Suppressor macrophage (primary cell): ENCODE measurements at places on chromosomes 2 and 18.
A peak's percentile ranks its signal among the peaks of the same experiment; 100 is the strongest.

DNA sequence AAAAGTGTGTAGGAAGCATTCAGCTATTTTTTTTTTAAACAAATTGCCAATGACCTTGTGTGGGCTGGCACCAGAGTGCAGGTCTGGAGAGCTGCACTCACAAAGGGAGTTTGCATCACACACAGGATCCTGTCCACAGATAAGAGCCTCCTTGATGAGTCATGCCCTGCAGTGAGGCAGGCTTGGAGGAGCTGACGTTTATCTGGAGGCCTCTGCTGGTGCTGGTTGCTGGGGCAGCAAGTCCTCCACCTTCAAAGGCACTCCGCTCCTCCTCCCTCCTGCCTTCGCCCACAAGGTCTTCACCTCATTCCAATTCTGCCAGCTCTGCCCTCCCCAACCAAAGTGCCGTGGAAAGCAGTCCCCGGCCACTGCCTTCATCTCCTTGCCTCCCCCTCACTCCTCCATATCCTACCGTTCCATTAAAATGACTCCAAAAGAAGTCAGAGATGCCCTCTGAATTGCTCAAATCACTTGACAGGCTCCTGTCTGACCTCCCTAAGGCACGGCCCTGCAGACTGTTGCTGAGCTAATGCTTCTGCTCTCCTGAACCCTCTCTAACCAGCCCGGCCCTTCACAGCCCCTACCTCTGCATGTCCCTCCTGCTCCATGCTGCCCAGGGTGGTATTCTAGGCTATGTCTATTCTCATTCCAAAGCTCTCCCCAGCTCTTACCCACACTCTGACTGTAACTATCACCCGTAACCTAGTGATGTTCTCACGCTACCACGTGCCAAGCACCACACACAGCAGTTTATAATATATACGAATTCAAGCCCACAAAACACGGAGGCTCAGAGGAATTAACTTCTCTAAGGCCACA is 30.9 kb downstream of the LONRF2 start:
- peak; percentile 56 for DNase-seq

DNA sequence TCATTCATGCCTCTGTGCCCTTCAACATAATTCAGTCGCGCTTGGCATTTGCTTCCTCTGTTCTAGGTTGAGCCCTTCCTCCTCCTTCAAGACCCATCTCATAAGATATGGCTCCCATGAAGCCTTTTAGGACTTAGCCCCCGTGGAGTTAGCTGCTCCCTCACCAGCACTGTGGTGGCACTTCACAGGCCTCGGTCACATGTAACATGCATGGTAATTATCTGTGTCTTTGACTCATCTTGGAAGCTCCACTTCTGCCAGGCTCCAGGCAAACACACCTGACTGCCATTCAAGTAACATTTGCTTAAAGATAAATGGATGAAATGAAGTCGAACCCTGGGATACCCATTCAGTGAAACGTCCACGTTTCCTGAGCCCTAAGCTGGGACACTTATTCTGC is 484.7 kb downstream of the EIPR1 start:
- DNase-seq, result no peak

DNA sequence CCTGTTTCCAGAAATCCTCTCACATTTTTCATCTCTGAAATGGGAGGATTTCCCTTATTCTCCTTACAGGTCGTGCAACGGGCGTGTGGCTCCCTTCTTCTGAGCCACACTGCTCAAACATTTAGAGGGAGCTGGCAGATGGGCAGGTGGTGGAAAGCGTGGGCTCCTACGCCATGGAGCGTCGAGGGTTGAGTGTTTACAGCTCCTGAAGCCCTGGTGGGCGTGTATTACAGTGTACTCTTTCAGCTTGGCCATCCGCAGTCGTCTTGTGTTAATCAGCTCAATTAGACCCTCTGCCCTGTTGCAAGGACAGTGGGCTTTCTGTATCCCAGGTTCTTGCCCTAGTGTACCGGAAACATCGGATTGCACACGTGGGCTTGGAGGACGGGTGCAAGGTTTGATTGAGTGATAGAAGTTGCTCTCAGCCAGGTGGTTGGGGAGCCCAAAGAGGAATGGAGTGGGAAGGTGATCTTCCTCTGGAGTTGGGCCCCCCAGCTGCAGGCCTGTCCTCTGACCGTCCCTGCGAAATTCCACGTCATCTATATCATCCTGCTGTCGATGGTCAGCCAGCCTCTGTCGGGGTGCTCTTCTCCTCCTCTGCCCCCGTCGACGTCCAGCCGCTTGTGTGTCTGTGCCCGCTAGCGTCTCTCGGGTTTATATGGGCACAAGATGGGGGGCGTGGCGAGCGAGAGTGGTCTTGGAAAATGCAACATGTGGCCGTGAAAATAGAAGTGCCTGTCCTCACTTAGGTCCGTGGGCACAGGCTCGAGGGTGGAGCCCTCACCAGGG is 120.3 kb upstream of the DSEL start:
- no peak for DNase-seq

- DNase-seq, result peak; percentile 59
Observed at GRCh38 chr2:200305797-200306195, 697 bp upstream of the SPATS2L start.

DNA sequence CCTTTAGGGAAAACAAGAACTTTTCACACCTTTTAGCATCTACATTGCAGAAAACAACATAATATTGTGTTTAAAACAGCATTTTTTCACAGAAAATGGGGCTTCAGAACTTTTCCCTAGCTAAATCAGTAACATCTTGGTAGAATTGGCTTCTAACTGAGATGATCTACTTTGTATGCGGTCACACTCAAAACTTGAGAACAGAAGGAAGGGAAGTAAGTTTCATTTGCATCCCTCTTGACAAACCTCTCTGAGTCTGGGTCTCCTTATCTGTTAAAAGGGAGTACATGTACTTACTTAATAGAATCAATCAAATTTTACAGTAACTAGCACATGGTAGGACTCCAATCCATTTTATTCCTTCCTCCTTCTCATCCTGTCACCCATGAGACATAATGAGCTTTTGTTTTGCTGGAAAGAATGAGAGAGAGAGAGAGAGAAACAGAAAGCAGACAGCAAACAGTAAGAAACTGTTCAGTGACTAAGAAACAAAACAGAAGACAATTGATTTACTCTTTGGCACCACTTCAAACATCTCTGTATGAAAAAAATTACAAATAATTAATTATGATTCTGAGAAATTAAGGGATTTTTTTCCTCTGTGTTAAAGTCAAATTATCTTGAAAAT is 387.3 kb downstream of the SATB2 start:
- DNase-seq, result no peak

DNA sequence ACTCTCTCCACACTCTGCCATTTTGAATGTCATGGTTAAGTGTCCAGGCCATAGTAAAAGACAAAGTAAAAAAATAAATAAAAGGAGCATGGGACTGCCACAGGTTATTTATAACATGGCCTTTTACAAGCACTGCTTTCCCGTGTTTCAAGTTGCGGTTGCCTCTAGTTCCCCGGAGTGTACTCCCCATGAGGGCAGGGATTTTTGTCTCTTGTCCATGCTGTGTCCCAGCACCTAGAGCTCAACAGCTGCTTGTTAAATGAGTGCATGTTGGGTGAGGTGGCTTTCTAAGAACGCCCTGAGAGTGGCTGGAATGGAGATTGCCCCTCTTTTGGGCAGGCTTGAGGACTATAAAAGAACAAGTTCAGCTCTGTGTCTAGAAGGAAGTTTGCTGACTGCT is 8.4 kb downstream of the CAVIN2 start:
- DNase-seq, result no peak

GRCh38 chr2:118301248-118301647 is 213.0 kb downstream of the INSIG2 start:
- no peak for DNase-seq

DNA sequence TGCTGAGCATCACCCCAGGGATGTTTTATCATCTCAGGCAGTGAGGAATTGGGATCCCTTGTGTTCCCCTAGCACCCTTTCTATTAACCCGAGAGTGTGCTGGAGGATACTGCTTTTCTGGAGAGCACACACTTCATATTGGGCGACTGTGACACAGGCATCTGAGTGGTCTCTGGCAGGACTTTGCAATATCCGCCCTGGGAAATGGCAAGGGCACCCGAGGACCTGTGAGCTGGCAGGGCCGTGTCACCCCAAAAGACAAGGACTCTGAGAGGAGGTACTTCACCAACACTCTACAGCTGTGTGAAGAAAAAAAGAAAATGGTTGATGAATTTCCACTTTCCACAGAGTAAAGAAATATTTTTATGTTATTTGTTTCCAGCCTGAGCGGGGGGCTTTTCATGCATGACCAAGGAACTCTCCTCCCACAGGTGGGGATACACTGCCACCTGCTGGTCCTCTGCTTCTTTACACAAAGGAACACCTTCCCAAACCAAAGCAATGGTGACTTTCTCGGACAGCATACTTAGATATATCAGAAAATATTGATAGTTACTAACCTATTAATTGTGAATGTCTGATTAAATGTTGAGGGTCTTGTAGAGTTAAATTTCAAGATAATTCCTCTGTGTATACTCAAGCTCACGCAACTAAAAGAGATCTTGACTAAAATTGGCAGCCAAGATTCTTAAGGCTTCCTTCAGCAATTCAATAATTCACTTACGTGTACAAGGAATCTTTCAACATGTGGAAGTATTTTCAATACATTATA is 45.9 kb upstream of the REG3G start:
- DNase-seq, result peak; percentile 71

- DNase-seq, result peak; percentile 56
Observed at GRCh38 chr2:172845028-172845630, 109.5 kb downstream of the RAPGEF4 start.

DNA sequence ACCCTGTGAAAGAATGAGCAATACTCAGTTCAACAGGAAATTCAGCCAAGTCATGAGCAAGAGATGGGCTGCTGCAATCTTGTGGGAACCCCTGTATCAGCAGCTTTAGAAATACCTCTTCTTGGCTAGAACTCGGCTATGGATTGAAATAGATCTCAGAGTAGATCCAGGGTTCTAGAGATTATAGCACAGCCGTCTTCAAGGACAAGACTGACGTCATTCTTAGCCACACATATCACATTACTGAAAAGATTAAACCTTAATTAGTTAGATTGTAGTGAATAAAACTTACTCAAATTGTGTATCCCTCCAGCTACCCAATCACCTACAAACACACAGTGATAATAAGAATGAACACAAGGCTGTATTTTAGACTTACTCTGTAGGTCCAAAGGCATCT is 776.4 kb downstream of the EPHA4 start:
- DNase-seq, result no peak

GRCh38 chr18:53360501-53361443 is 863.7 kb downstream of the MBD2 start:
- DNase-seq, result no peak

- no peak for DNase-seq
Observed at GRCh38 chr2:225566798-225567197, 167.3 kb downstream of the NYAP2 start.

- DNase-seq, result peak; percentile 65
Observed at GRCh38 chr2:37855283-37856041, 69.6 kb upstream of the RMDN2 start.

GRCh38 chr2:70688427-70688826 is 79.6 kb downstream of the ADD2 start:
- DNase-seq, result no peak

DNA sequence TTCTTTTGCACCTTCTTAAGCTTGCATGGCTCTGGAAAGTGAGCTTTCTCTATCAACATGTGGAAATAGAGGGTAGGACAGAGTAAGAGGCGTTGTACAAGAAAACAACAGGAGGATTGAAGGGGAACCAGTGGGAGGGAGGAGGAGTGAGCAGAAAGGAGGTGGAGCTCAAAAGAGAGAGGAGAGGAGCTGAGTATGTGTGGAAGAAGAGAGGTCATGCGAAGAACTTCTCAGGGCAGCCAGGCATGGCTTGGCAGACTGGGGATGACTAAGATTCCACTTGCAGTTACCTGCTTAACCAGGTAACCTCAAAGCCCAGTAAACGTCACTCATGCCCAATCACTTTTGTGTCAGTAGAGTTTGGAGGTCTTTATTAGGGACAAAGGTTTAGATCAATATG is 105.1 kb downstream of the BCL2L11 start:
- no peak for DNase-seq

DNA sequence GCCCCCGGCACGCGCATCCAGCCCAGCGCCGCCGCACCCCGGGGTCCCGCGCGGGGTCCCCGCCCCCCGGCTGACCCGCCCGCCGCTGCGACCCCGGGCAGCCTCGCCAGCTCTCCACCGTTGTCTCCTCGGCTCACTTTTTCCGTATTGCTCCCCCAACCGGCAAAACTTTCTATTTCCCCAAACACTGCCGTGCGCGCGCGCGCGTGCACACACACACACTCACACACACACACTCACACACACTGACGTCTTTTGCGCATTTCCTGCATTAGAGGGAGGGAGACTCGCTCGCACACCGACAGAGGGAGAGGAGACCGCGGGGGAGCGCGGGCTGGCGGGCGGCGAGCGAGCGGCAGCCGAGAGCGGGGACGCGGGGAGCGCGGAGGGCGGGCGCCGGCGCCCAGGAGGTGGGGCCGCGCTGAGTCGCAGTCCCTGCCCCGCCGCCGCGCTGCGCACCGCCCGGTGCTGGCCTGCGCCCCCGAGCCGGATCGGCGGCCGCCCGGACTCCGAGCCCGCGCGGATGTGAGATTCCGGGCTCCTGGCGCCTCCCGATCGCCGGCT is 542 bp upstream of the PRKCE start:
- peak; percentile 94 for DNase-seq

- no peak for DNase-seq
Observed at GRCh38 chr2:44645937-44646336, 284.2 kb downstream of the CAMKMT start.

DNA sequence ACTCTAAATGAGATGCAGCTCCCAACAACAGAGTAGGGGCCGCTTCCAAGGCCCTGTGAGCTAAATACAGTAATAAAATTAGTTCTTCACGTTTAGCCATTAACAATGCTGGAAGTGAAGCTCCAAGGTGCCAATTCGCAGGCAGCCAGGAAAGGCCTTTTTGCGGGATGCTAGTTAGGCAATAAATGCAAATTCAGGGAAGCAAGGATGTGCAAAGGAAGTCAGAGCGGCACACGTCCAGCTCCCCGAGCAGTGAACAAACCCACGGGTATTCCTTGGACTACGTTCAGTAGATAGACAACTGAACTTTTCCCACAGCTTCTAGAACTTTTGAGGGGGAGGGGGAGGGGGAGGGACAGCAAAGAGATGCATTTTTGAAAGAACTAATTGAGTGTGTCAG is 6.9 kb downstream of the ZNF516 start:
- DNase-seq, result no peak

GRCh38 chr2:10412380-10412779 is 35.7 kb downstream of the ODC1 start:
- DNase-seq, result peak; percentile 53

DNA sequence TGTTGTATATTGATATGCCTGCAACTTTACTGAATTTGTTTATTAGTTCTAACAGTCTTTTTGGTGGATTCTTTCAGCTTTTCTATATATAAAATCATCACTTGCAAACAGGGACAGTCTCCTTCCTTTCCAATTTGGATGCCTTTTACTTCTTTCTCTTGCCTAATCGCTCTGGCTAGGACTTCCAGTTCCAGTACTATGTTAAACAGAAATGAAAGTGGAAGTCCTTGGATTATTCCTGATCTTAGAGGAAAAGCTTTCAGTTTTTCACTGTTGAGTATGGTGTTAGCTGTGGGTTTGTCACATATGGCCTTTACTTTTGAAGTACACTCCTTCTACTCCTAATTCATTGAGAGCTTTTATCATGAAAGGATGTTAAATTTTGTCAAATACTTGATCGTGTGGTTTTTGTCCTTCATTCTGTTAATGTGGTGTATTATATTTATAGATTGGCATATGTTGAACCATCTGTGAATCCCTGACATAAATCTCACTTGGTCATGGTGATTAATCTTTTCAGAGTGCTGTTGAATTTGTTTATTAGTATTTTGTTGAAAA is 52.9 kb downstream of the REL start:
- no peak for DNase-seq

GRCh38 chr18:36476433-36476832 is 178.9 kb downstream of the FHOD3 start:
- no peak for DNase-seq

GRCh38 chr2:197883354-197884032 is 79.1 kb downstream of the PLCL1 start:
- no peak for DNase-seq
